Large intestine (tissue), 12 donors: ENCODE measurements at places on chromosomes 5 and 9. TPM values are rescaled to one million over a fixed set of nuclear protein-coding genes. Genes with fewer than 3 reads are reported as not detected.

NR5A1 gene
- polyA plus RNA-seq, result 0.09 TPM

DDX4 gene
- 0.10 TPM for polyA plus RNA-seq

IFNK gene
- polyA plus RNA-seq, result 0.06 TPM

PSD2 gene
- polyA plus RNA-seq, result 0.99 TPM

SHOC1 gene
- polyA plus RNA-seq, result 0.10 TPM

SLC6A19 gene
- 295 TPM for polyA plus RNA-seq

SLIT3 gene
- polyA plus RNA-seq, result 18.3 TPM

ARID3C gene
- polyA plus RNA-seq, result 0.12 TPM

TSLP gene
- 0.19 TPM for polyA plus RNA-seq

SLC34A1 gene
- polyA plus RNA-seq, result not detected

ZBTB26 gene
- polyA plus RNA-seq, result 11.4 TPM

HEMGN gene
- 4.4 TPM for polyA plus RNA-seq

DBH gene
- 0.66 TPM for polyA plus RNA-seq

PCDHA1 gene
- polyA plus RNA-seq, result 0.55 TPM

CDK9 gene
- 57.4 TPM for polyA plus RNA-seq

CCDC69 gene
- 45.3 TPM for polyA plus RNA-seq

CREBRF gene
- polyA plus RNA-seq, result 21.2 TPM

KIF2A gene
- 38.6 TPM for polyA plus RNA-seq

EIF4E1B gene
- polyA plus RNA-seq, result not detected

LEAP2 gene
- polyA plus RNA-seq, result 12.3 TPM

PCDHGB5 gene
- 1.8 TPM for polyA plus RNA-seq

LCNL1 gene
- 0.09 TPM for polyA plus RNA-seq

SVEP1 gene
- polyA plus RNA-seq, result 8.7 TPM

SCGB3A2 gene
- not detected for polyA plus RNA-seq

SMIM32 gene
- polyA plus RNA-seq, result 28.2 TPM

PBX3 gene
- 20.3 TPM for polyA plus RNA-seq

PCDHA10 gene
- 1.1 TPM for polyA plus RNA-seq

PCDHA3 gene
- polyA plus RNA-seq, result 0.85 TPM

DOCK2 gene
- 6.2 TPM for polyA plus RNA-seq

TRIP13 gene
- polyA plus RNA-seq, result 8.3 TPM

INSL4 gene
- not detected for polyA plus RNA-seq

PCDHB4 gene
- polyA plus RNA-seq, result 1.6 TPM

PLAC8L1 gene
- polyA plus RNA-seq, result 0.54 TPM

CDK5RAP2 gene
- 42.0 TPM for polyA plus RNA-seq

DMGDH gene
- polyA plus RNA-seq, result 1.3 TPM

GPR21 gene
- polyA plus RNA-seq, result 0.24 TPM

PLCXD3 gene
- 4.9 TPM for polyA plus RNA-seq

SFXN1 gene
- polyA plus RNA-seq, result 35.2 TPM

SPINK13 gene
- not detected for polyA plus RNA-seq

PCDHGA5 gene
- 1.5 TPM for polyA plus RNA-seq

LCN15 gene
- polyA plus RNA-seq, result 14.0 TPM

IQGAP2 gene
- 29.2 TPM for polyA plus RNA-seq

TXN gene
- 299 TPM for polyA plus RNA-seq

TMEM215 gene
- polyA plus RNA-seq, result 0.06 TPM

APBA1 gene
- 7.4 TPM for polyA plus RNA-seq

HACD4 gene
- polyA plus RNA-seq, result 4.8 TPM

SLC36A2 gene
- not detected for polyA plus RNA-seq

SPAG8 gene
- polyA plus RNA-seq, result 1.4 TPM

CENPH gene
- polyA plus RNA-seq, result 11.1 TPM

IFNA13 gene
- polyA plus RNA-seq, result 0.12 TPM
